T-helper 1 cell (primary cell): ENCODE measurements at places on chromosomes 6 and 20.

GRCh38 chr20:49310705-49311104 lies 32.8 kb upstream of the ZNFX1 start:
- DNase-seq = no peak

GRCh38 chr6:84093441-84094435 lies 60.2 kb downstream of the MRAP2 start:
- no peak for DNase-seq

DNA sequence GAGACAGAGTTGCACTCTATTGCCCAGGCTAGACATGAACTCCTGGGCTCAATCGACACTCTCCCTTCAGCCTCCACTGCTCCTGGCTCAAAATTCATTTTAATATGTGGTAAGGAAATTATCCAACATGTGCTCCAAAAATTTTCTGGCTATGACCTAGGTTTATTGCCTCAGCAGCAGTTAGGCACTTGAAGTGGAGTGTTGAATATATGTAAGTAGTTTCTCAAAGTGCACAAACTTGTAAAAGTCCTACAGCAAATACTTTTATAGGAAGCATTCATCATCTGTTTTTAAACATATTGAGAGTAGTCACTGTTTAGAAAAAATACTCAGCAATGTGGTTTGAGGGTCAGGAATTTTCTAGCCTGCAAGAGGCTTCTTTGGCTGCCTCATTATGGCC lies 13.2 kb downstream of the FILIP1 start:
- no peak for DNase-seq

DNA sequence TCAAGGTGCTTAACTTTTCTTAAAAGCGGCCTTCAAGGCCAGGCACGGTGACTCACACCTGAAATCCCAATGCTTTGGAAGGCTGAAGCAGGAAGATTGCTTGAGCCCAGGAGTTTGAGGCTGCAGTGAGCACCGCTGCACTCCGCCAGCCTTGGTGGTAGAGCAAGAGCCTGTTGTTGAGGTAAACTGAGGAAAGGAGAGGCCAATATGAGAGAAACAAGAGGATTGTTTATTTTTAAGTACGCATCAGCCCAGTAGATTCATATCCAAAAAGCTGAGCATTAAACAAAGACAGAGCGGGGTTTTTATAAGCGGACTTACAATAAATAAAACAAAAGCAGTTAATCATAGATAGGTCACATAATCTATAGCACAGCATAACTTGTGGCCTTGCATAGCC lies 15.0 kb upstream of the GMPR start:
- DNase-seq = no peak

DNA sequence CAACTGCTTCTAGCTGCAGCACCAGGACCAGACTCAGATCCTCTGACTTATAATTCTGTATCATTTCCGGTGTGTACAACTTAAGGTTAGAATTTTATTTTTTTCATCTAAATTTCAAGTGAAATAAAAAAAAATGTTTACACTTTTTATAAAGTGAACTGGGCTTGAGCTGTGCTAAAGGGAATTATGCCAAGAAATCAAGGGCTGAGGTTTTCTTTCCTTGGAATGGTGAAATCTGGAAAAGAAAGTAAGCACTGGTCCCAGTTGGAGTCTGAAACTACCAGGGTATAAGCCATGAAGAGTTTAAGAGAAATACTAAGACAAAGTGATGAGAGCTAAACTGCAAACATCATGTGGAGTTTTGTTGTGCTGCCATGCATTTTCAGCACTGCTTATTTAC lies 21.7 kb upstream of the FYN start:
- DNase-seq = no peak

DNA sequence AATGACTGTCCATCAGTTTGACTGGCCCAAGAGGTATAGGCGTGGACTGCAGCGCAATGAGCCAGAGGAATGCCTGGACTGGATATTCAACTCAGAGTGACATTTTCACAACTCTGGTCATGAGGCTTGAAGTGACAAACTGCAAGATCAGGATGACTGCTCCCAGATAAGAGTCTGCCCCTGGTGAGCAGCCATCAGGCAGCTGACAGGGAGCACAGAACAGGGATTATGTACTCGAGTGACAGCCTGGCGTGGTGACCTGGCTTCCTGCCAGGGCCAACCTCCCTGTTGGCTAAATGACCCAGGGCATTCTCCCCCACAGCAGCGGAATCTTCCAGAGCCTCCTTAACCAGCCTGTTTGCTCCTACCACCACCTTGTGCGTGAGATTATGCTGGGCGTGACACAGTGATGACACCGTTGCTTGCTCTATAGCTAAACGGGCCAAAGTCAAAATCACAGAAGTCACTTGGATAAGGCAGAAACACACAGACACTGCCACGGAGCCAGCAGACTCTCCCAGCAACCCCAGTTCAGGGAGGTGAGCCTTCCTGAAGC lies 209.1 kb upstream of the JARID2 start:
- no peak for DNase-seq

GRCh38 chr6:1485678-1486077 lies 96.3 kb downstream of the FOXF2 start:
- no peak for DNase-seq

DNA sequence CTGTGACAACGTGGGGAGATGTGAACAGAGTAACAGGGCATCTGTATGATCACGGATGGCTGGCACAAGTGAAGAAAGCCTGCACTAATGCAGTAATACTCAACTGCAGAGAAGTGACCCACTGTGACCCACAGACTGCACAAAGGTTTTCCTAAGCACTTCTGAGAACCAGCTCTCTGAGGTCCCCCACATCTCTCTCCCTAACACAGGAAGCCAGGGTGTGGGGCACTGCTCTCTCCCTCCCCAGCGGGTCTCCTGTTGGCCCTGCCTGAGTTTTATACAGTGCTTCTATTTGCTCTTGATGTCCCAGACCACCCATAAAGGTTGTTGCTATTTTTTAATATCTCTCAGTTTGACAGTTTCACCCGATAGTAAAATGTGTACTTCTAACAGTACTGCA lies 11.3 kb downstream of the APMAP start:
- DNase-seq = no peak

DNA sequence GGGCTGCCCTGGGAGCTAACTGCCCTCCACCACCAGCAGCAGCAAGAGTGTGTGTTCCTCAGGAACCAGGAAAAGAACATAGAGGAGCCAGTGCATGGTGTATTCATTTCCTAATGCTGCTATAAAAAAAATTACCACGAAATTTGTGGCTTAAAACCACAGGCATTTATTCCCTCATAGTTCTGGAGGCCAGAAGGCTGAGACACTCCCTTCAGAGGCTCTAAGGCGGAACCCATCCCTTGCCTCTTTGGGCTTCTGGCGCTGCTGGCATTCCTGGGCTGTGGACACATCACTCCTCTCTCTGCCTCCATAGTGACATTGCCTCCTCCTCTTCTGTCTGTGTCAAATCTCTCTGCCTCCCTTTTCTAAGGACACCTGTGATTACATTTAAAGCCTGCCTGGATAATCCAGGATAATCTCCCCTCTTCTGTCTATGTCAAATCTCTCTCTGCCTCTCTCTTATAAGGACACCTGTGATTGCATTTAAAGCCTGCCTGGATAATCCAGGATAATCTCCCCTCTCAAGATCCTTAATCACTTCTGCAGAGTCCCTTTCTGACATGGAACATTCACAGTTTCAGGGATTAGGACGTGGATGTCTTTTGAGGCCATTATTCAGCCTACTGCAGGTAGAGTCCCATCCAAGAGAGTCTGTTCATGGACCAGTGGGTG lies 54.7 kb downstream of the NDUFAF5 start:
- no peak for DNase-seq
